ENCODE measurements at places on chromosomes 6 and 20.
A peak's percentile ranks its signal among the peaks of the same experiment; 100 is the strongest.

GRCh38 chr6:88263591-88263990 is 97.4 kb upstream of the CNR1 start:
- DNase-seq, result peak; percentile 47

- no peak for DNase-seq
Measured at GRCh38 chr6:124319410-124319809, 515.7 kb downstream of the NKAIN2 start.

DNA sequence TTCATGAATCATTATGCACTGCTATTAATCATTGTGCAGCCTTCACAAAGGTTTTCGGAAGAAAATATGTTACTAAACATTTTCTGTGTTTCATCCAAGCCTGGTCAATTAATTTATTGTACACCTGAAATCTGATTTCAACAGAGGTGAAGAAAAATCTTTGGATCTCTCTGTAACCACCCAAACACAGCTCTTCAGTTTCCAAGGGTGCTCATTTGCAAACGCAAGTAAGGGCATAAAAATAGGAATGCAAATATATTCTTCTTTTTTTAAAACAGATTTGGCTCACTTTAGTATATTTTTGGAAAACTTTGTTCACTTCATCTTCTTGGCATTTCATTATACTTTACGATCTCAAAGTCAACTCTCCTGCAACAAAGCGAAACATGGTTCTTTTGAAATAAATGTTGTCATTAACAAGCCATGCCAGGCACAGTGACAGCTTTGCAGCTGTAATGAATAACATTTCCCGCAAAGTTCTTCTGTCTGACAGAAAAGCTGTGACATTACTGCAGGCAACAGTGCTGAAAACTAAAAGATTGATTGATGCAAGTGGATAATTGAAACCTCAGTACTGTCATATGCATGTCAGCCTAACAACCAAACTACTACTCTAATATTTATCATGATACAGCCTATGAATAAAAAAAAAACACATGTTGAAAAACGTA is 348.3 kb downstream of the FRK start:
- DNase-seq, result no peak

GRCh38 chr6:143536461-143536865 is 24.9 kb upstream of the FUCA2 start:
- peak; percentile 38 for DNase-seq

GRCh38 chr6:26468829-26469228 is 11.1 kb downstream of the BTN2A1 start:
- no peak for DNase-seq

DNA sequence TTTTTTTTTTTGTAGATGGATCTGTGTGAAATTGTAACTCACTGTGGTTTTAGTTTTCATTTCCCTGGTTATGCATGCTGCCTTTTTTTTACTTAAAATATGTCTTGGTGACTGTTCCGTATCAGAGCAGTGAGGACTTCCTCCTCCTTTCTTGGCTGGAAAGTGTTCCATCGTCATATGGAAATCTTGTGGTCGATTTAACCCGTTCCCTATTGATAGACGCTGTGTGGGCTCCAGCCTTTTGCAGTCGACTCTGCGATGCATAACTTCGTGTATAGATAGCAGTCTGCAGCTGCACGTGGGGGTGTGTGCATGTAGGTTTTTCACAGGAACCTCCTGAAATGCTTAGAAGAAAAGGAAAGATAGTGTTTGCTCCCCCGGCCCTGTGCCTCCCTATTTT is 28.1 kb upstream of the PNPLA1 start:
- DNase-seq, result no peak

DNA sequence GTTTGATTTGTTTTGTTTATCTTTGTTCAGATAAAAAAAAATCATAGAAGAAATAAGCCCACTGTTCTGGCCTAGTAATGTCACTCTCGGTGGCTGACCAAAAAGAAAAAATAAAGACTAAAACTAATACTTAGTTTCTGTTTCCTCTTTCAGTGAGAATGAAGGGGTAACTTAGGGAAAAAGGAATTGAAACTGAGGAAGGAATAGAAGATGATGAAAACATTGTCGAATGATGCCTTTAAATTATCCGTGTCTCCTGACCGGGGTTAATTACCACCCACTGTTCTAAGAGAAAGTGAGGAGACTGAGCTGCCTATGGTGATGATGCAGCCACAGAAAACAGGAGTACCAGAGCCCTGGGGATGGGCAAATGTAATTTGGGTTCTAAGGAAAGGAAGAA is 73.1 kb downstream of the PTCHD4 start:
- no peak for DNase-seq

- DNase-seq, result no peak
Measured at GRCh38 chr20:31516651-31517050, 2.4 kb downstream of the HM13 start.

DNA sequence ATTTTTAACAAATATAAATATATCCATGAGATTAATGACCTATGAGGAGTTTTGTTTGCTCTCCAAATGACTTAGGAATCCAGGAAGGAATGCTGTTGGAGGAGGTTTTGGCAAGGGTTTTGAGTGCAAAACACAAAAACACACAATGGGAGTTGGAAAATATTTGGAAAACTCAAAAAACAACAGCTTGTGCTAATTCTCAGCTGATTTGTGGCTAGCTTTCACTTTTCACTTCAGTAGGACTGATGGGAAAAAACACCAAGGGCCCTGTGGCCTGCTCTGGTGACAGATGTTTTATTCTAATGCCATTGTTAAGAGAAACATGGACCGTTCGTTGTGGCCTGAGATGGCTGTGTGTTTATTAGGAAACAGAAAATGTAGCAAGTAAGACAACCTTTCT is 113.9 kb downstream of the ALDH8A1 start:
- DNase-seq, result no peak

DNA sequence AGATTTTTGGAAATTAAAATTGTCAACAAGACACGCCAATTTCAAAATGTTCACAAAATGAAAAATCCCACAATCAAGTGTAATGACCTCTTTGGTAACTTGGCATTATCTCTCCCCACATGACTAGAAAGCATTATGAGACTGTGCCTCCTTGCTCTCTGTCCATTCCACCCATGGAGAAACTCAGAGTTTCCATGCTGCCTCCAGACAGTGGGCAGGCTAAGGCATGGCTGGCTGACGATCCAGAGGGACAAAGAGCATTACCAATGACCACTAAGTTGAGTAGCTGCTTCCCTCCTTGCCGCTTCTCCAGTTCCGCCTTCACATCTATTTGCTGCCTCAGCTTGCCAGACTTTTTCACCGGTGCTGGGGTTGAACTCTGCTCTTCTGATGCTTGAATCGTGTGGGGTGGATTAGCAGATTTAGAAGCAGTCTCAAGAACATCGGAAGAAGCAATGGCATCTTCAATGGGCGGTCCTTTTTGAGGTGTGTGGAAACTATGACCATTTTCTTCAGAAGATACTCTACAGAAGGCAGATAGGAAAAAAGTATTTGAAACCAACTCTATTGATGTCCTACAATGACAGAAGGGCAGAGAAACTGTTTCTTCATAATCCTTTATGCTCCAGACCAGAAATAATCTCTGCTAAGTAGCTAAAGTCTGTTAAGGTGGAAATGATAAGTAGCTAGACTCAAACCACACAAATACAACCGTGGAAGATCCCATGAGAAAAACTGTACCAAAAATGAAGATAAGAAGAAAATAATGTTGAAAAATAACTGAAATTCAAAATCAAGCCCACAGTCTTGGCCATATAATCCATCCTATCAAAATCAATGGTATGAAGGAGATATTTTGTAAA is 47.5 kb upstream of the ALDH8A1 start:
- no peak for DNase-seq

DNA sequence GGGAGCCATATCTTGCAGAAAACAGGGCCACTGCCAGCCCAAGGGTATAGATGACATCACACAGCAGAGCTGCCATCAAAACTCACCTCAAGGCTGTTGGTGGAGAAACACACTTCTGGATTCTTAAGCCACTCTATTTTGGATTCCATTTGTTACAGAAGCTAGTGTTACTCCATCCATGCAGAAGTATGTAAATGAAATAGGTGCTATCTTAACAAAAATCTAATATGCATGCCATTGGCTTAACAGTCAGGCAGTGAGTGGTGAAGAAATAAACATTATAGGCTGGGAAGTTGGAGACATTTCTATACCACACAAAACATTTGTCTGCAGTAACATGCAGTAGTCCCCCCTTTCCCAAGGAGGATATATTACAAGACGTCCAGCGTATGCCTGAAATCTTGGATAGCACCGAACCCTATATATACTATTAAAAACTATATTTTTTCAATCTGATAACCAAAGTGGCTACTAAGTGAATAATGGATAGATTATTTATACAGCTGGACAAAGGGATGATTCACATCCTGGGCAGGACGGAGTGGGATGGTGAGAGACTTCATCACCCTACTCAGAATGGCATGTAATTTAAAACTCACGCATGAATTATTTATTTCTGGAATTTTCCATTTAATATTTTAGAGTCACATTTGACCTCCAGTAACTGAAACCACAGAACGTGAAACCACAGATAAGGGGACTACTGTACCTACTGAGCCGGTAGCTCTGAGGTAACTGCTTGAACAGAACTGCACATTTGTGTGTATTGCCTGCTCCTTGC is 160.0 kb upstream of the PLN start:
- DNase-seq, result peak; percentile 92

DNA sequence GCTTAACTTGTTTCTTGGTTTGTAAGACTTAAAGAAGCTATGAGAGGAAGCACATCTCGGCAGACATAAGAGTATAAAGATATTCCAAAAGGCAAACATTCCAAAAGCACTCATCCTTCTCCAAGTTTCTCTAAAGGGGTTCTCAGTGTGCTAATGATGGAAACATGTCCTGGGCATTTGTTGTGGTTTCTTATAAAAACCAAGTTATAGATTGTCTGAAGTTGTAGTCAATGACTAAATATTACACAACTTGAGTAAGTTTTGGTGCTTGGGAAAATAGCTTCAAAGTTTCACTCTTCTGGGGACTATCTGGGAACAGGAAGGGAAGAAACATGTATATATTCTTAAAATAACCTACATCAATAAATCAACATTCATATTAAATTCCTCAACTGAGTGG is 128.3 kb upstream of the TBX18 start:
- no peak for DNase-seq

DNA sequence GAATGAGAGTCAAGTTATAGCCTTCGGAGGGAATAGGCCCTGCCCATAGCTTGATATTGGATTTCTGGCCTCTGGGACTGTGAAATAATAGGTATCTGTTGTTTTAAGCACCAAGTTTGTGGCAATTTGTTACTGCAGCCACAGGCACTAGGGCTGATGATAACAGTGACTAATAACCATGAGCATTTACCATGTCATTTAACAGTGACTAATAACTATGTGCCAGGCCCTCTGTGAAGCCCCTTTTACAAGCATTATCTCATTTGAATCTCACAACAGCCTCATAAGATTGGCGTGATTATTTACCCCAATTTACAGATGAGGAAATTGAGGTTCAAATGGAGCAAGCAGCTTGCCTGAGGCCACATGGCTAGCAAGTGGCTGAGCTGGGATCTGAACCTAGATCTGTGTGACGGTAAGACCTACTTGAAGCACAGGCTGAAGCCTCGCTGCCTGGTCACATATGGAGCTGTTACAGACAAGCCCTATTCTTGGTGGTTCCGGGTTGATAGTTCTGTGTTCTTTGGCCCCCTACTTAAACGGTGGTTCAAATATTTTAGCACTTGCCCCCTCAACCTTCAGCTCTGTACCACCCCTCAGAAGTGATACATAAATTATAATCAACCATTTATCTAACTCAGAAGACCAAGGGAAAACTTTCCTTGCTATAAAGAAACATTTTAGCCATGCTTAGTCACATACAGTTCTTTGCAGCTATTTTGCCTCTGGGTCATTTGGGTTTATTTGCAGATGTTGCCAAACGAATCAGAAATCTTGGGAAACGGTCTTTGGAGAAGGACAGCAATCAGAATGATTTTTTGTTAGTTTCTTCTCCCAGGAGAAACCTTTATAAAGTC is 98.3 kb downstream of the ELOVL5 start:
- no peak for DNase-seq

GRCh38 chr20:3342766-3343165 is 64.7 kb downstream of the DNAAF9 start:
- DNase-seq, result no peak

DNA sequence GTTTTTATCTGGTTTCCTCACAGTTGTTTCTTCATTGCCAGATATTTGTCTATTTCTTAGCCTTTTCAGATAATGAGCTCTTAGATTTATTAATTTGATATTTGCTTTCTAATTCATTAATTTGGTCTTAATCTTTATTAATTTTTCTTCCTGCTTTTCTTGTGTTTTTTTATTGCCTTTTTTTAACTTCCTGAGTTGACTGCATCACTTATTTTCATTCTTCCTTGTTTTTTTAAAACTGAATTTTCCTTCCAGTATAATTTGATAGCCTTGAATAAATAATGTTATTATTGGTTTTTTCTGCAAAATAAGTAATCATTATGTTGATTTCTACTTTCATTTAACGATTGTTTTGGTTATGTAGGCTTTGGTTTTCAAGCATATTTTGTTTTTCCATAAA is 91.5 kb downstream of the RNF144B start:
- no peak for DNase-seq

GRCh38 chr20:23096097-23096496 is 10.0 kb upstream of the CD93 start:
- DNase-seq, result no peak

- DNase-seq, result no peak
Measured at GRCh38 chr6:112941613-112942012, 594.5 kb downstream of the RFPL4B start.

DNA sequence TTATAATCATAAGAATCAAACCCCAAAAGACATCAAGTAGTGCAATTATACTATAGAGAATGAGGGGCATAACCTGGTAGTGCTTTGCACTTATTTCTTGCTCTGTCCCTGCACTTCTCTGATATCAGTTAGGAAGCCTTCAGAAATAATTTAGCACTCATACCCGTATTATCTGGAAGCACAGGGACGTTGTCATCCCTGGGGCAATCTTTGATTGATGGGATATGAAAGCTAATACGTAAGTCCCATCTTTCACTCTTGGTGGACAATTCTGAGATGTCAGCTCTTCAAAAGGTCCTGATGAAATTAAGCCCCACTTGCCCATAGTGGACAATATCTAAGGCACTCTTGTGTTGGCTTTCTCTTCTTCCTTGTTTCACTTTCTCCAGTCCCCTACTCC is 144.9 kb downstream of the HACE1 start:
- DNase-seq, result no peak

GRCh38 chr6:134805168-134805567 is 144.7 kb downstream of the ALDH8A1 start:
- DNase-seq, result no peak

- peak; percentile 20 for DNase-seq
Measured at GRCh38 chr6:46419576-46420002, 71.7 kb downstream of the RCAN2 start.

DNA sequence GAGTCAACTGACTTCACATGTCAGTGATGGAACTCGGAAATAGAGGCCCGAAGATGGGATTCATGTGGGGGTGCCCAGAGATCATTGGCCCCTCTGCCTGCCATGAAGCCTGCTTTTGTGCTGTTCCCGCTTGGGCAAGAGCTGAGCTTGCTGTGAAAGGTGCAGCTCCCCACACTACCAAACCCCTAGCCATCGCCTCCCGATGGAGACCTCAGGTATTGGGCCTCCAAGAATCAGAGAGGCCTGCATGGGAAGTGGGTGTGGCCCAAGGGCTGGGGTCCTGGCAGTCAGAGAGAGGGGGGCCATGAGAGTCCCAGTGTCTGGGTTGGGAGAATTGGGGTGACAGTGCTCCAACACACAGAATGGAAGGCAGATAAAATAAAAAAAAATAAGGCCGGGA is 160.9 kb downstream of the SOD2 start:
- DNase-seq, result no peak

GRCh38 chr20:62405108-62405980 is 1.7 kb downstream of the CABLES2 start:
- DNase-seq, result peak; percentile 5

- DNase-seq, result no peak
Measured at GRCh38 chr6:69942485-69942884, 76.1 kb downstream of the COL19A1 start.

- DNase-seq, result no peak
Measured at GRCh38 chr6:33988121-33989015, 157.5 kb downstream of the GRM4 start.
